ENCODE measurements at places on chromosomes 4 and X.
A peak's percentile ranks its signal among the peaks of the same experiment; 100 is the strongest.

GRCh38 chr4:61921920-61922319 lies 721.8 kb downstream of the ADGRL3 start:
- DNase-seq, result no peak
- H3K4me3 ChIP-seq, result no peak overlapping the region
- peaks cover 4% of the 10 kb centered on the region for H3K36me3 ChIP-seq
- H3K27ac ChIP-seq, result no peak overlapping the region
- peaks cover 22% of the 10 kb centered on the region for H3K4me1 ChIP-seq

- no peak overlapping the region for H3K4me3 ChIP-seq
- no peak for DNase-seq
- H3K36me3 ChIP-seq, result no peaks in the 10 kb centered on the region
- no peak overlapping the region for H3K27ac ChIP-seq
- peaks cover 34% of the 10 kb centered on the region for H3K27me3 ChIP-seq
- H3K4me1 ChIP-seq, result no peaks in the 10 kb centered on the region
Observed at GRCh38 chr4:99573735-99574368, 772 bp upstream of the MTTP start.

- H3K36me3 ChIP-seq, result peaks cover 6% of the 10 kb centered on the region
- no peak for DNase-seq
- no peak overlapping the region for H3K4me3 ChIP-seq
- peaks cover 6% of the 10 kb centered on the region for H3K4me1 ChIP-seq
- H3K27ac ChIP-seq, result no peak overlapping the region
Observed at GRCh38 chr4:133188433-133189146, 39.5 kb downstream of the PCDH10 start.

DNA sequence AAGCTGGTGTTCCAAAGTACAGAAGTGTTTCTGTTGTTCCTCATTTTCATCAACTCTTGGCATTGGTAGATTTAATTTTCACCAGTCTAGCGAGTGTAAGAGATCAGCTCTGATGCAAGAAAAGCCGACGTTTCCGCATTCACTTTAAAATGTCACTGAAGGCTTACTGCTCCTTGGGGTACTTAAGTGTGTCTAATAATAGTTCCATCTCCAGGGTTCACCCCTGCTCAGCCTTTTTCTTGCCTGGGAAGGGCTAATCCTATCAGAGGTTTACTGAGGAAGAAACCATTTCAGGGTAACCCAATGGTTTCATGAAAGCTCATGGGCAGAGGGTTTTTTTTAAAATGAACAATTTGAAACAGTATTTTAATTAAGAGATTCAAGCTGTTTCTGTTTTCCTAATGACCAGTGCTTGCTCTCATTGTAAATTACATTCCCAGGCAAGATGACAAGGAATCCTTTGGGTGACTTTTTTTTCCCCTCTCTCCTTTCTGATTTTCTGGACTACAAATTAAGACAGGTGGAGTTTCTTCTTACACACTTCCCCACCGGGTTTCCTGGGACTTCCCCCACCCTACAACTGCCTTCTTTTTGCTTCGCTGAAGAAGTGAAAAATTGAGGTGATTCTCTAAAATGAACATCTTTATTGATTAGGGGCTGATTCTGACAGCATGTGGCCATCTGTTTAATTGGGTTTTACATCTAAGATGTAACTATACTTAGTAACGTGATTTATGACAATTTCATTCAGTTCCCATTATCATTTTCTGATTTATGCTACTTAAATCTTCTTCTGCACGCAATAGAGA lies 78.7 kb upstream of the CBLL2 start:
- peak overlapping the region; percentile 81 for H3K27ac ChIP-seq
- H3K27me3 ChIP-seq, result no peaks in the 10 kb centered on the region
- H3K4me1 ChIP-seq, result peaks cover 3% of the 10 kb centered on the region
- H3K4me3 ChIP-seq, result no peak overlapping the region

- no peak for DNase-seq
- H3K4me1 ChIP-seq, result no peaks in the 10 kb centered on the region
- no peak within 1 kb of the TSS for H3K4me3 ChIP-seq
- H3K27ac ChIP-seq, result no peak within 1 kb of the TSS
Observed at GRCh38 chrX:155997436-155997835, at the start of gene IL9R. IL9R (plus strand) TSS chrX:155997696; CDS start chrX:155997760, 64 bp downstream.

- peaks cover 11% of the 10 kb centered on the region for H3K4me1 ChIP-seq
- DNase-seq, result no peak
- H3K36me3 ChIP-seq, result no peaks in the 10 kb centered on the region
- H3K27me3 ChIP-seq, result no peaks in the 10 kb centered on the region
Observed at GRCh38 chr4:11196927-11197522, 231.7 kb downstream of the HS3ST1 start.

- H3K27me3 ChIP-seq, result peaks cover 3% of the 10 kb centered on the region
- no peak overlapping the region for H3K4me3 ChIP-seq
- peaks cover 20% of the 10 kb centered on the region for H3K4me1 ChIP-seq
- no peak overlapping the region for H3K27ac ChIP-seq
- no peak for DNase-seq
Observed at GRCh38 chr4:182343453-182343852, 100.3 kb downstream of the TENM3 start.

GRCh38 chr4:95106408-95106928 lies 348.7 kb downstream of the BMPR1B start:
- H3K27me3 ChIP-seq, result no peaks in the 10 kb centered on the region
- no peaks in the 10 kb centered on the region for H3K4me1 ChIP-seq
- H3K27ac ChIP-seq, result no peak overlapping the region
- H3K4me3 ChIP-seq, result no peak overlapping the region
- DNase-seq, result no peak

GRCh38 chrX:101080326-101081124 lies 1.8 kb downstream of the TMEM35A start:
- no peaks in the 10 kb centered on the region for H3K27me3 ChIP-seq
- H3K4me1 ChIP-seq, result peaks cover 5% of the 10 kb centered on the region
- no peak overlapping the region for H3K4me3 ChIP-seq

DNA sequence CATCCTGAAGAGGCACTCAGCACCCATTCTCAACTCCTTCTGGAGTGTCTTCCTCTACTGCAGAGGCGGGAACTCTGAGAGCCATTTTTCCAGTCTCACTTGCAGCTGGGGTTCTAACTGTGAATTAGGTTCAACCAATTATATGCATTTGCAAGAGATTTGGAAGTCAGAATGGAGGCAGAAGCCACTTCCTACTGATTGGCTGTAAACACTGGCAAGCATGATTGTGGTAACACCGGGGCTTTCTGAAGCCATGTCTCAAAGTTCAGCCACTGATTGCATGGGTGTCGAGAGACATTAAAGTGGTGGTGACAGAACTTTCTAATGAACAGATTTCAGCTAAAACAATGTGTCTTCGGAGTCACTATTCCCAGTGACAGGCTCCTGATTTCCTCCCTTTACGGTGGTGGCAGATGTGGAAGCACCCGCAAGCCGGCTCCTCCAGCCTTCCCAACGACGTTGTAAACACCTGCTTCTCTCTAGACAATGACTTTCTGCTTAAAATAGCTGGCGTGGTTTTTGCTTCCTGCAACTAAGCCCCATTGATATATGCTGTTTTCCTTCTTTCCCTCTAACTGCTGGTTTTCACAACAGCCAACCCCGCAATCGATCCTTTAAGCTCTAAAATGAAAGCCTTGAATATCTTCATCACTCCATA lies 92.0 kb downstream of the IRF2 start:
- no peaks in the 10 kb centered on the region for H3K27me3 ChIP-seq
- DNase-seq, result no peak
- H3K36me3 ChIP-seq, result peaks cover 9% of the 10 kb centered on the region
- no peak overlapping the region for H3K27ac ChIP-seq
- H3K4me1 ChIP-seq, result peaks cover 39% of the 10 kb centered on the region
- no peak overlapping the region for H3K4me3 ChIP-seq

GRCh38 chr4:13750594-13750993 lies 123.1 kb upstream of the BOD1L1 start:
- H3K4me1 ChIP-seq, result no peaks in the 10 kb centered on the region
- H3K27me3 ChIP-seq, result peaks cover 9% of the 10 kb centered on the region
- DNase-seq, result no peak
- no peak overlapping the region for H3K4me3 ChIP-seq
- no peak overlapping the region for H3K27ac ChIP-seq
- no peaks in the 10 kb centered on the region for H3K36me3 ChIP-seq

DNA sequence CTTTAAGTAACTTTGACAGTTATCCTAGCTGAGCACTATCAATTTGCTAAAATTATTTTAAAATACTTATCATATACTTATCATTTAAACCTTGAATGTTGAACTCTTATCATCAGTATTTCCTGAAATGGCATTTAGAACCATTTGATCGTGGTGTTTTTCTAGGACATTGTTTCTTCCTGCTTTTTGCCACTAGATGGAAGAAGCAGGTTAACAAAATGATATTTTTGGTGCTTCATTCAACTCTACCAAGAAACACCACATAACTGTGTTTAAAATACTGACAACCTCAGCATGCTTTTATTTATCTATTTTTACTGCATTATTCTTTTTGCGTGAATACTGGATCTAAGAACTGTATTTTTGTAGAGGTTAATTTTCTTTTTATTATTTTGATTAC lies 44.6 kb downstream of the C4orf33 start:
- no peak overlapping the region for H3K4me3 ChIP-seq
- DNase-seq, result no peak
- H3K4me1 ChIP-seq, result peaks cover 7% of the 10 kb centered on the region

- DNase-seq, result no peak
- peaks cover 41% of the 10 kb centered on the region for H3K4me1 ChIP-seq
- peak overlapping the region; percentile 41 for H3K4me3 ChIP-seq
- peaks cover 8% of the 10 kb centered on the region for H3K36me3 ChIP-seq
Observed at GRCh38 chr4:118968005-118968404, 79.4 kb downstream of the SYNPO2 start.

Measured in type B pancreatic cell (in vitro differentiated cells).